Hepatocyte (in vitro differentiated cells): ENCODE measurements at places on chromosomes 4 and X.

GRCh38 chr4:8280876-8281440 is 11.4 kb downstream of the HTRA3 start:
- DNase-seq = no peak

- DNase-seq = no peak
These were observed 72.2 kb downstream of the AASDH start for GRCh38 chr4:56315041-56315440.

DNA sequence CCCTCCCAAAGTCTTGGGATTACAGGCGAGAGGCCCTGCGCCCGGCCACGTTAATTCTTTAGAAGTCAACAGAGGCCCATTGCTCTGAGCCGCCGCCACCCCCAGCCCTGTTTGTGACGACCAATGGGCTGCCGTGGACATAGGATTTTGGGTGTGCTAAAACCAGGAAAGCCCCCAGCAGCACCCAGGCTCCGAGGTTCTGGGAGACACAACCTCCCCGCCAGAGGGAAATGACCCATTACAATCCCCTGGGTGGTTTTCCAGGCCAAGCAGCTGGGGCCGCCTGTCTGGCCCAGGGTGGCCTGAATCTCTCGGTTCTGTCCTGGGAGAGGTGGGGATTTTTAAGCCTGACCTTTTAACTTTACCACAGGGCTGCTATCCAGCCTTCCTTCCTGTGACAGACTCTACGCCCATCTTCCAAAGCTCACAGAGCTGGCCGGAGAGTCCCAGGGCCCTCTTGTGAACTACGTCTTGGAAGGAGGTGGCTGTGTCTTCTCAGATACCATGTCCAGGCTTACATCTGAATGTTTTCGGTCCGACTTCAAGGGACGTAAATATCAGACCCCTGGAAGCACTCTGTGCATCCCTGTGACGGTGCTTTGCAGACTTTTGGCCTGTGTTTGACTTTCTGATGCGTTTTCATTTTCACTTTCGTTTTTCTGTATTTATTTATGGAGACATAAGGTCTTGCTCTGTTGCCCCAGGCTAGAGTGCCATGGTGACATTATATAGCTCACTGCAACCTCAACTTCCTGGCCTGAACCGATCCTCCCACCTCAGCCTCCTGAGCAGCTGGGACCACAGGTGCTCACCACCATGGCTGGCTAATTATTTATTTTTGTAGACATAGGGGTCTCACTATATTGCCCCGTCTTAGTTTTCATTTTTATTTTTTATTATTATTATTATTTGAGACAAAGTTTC is 36.0 kb downstream of the P2RY8 start:
- no peak for DNase-seq

GRCh38 chr4:27568236-27568951 is 707.8 kb downstream of the STIM2 start:
- DNase-seq = no peak

GRCh38 chrX:40152173-40152711 is 54.5 kb upstream of the BCOR start:
- DNase-seq = no peak

DNA sequence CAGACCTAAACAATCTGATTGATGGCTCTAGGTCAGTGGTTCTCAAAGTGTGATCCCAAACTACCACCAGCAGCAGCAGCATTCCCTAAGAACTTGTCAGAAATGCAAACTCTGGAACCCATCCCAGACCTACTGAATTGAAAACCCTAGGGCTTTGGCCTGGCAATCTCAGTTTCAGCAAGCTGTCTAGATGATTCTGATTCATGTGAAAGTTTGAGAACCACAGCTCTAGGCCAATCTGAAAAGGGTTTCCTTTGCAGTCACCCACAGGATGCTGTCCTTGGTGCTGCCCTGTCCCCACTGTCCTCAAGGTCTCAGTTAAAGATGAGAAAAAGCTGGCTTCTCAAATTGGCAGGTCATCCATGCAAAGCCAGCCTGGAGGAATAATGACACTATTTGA is 34.8 kb downstream of the SMPX start:
- DNase-seq = peak; percentile 14

DNA sequence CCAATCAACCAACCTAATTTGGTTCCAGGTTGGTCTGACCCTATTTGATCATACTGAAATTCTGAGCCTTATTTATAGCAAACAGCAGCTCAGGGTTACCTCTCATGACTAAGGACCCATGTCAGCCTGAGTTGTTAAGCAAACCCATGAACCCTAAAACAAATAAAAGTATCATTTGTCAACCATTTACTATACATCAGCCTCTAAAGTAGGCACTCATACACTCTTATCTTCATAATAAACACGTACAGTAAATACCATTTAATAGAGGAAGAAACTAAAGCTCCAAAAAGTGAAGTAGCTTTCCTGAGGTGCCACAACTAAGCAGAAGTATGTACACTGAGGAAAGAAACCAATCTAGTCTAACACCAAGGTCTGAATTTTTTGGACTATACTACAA is 25.2 kb downstream of the MANBA start:
- DNase-seq = no peak
